ENCODE measurements at places on chromosomes 4 and X.

DNA sequence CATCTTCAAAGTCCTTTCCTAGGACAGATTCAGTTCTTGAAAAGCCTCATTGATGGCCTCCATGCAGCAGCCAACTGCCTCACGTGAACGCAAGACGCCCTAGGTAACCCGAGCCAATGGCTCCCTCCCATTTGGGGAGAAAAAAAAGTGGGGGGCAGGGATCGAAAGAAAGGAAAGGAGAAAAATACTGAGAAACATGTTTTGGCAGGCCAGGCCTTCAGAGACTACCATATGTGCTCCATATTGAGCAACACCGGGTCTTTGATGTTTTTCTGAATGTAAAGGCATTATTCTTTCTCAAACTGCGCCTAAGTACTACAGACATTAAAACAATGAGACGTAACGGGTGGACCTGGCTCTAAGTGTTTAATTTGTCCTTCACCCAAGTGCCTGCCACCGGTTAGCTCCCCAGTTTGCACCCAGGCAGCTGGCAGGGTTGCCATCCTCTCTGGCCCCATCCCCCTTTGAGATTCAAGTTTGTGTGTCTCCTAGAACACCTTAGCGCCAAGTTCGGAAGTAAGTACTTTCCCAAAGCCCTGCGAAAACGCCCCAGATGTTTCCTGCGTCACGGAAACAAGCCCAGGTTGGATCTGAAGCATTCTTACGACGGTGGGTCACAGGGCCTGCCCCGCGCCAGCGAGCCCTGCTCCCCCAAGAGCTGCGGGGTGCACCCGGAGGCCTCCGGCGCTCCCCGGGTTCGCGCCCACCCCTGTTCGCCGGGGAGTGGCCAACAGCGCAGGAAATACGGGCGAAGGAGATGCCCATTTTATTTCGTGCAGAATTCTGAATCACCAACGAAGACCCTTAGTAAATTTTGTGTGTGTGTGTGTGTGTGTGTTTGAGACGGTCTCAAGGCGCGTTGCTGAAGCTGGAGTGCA, 30.1 kb downstream of the HAND2 start:
- DNase-seq, result no peak

DNA sequence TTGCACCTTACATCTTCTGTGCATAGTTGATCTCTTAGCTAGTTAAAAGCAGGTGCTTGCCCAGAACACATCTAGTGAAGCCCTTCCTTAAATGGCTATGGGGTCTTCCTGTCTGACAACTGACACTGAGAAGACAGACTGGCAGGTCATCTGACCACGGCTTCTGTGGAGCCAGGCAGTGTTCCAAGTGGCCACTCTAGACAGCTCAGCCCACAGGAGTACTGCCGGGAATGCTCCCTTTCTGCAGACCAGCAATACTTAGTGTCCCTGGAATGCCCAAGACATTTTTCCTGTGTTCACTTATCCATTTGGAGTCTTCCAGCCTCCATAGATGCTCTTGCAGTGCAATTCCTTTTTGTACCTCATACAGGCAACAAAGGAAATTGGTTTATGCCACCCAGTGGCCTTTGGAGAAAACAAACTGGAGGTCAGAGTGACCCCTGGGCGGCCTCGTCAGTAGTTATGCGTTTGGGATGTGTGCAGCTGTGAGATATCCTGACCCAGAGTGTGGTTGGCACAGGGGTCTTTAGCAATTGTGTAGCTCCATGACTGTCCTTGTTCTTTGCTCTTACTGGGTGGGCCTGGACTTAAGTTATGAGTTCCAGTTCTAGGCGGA, 335.5 kb downstream of the ARHGAP10 start:
- DNase-seq, result no peak

- no peak for DNase-seq
These were observed 24.2 kb upstream of the PGRMC2 start for GRCh38 chr4:128311659-128312403.

DNA sequence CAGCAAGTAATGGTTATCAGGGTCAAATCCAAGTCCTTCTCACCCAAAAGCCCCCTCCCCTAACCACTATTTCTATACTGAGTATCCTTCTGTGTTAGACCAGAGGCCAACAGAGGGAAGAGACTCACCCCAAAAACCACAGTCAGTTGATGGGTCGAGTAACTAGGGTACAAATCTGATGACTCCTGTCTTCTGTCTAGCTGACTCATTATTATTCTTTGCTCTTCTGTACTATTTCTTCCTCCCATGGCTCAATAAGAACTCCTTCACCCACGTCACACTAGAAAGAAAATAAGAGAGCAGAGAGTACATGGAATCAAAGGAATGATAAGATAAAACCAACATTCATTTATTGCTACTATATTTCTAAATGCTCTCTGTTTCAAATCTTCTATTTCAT, 2.0 kb downstream of the RAB40A start:
- DNase-seq, result no peak

- DNase-seq, result no peak
These were observed 335 bp upstream of the CD38 start for GRCh38 chr4:15777697-15778288.

- DNase-seq, result no peak
These were observed at the start of gene STOX2 for GRCh38 chr4:183905081-183905592. STOX2 (plus strand) TSS chr4:183905307; CDS start chr4:183906791, 1,484 bp downstream.

DNA sequence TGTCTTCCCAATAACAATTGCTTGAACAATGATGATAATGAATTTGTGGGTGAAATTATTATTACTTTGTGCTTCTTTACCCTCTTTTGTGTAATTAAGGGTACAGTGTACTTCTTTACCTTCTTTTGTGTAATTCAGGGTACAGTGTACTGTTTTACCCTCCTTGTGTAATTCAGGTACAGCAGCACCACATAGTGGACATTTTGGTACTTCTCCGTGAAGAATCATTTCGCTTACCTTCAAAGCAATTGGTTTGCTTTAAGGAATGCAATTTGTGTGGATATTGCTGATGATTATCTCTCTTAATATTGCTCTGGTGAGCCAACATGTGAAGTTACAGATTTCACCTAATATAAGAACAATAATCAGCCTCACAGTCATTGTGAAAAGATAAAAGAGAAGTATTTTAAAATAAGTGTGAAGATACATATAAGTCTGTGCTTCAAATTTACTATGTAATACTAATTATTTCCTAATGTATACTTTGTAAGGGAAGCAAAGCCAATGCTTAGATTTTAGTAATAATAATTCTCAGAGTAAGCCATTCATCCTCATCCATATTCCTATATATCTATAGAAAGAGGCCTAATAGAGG, 27.2 kb upstream of the SEC24B start:
- DNase-seq, result no peak

DNA sequence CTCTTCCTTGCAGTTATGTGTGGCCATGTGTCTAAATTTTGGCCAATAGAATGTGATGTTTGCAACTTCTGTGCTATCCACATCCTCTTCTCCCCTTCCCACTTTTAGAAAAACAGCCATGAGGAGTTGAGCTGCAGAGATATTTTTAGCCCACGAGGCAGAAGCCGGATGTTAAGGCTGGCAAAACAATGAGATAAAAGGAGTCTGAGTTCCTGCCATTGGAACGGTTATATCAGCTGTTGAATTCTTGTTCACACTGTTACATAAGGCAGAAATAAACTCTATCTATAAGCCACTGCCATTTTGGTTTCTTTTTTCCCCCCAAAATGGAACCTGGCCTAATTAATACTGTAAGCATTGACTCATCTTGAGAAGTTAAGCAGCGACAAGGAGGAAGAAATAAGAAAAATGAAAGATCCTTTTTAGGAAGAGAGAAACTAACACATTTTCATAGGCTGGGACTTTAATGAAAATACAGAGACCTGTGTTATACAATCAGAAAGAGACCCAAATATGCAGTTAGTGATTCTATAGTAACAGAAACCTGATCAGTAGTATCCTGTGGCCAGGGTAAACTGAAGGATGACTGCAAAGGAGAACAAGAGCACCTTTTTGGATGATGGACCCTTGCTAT, 200.5 kb downstream of the INPP4B start:
- no peak for DNase-seq

DNA sequence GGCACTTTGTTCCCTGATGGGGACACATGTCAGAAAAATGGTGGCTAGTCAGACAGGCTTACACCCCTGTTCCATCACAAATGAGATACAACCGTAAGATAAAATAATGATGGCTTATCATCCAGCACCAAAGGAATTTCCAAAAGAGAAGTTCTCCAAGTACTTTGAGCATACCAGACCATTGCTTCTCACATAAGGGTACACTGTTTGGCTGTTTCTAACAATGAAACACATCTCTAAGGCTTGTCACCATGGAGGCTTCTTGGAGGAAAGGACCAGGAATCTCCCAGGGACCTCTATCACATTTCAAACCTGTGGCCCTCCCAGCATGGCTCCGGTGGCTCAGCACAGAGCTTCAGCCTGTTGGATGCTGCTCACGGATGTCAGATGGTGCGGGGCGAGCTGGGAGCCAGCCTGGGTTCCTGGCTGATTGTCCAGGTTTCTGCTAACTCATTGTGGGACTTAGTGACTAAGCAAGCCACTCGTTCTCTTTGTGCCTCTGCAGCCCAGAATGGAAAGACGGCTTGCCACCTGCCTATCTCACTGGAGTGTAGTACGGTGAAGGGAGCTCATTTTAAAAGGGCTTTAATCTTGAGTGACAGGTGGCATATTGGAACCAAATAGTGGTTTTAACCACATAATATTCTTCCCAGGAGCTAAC, 54.5 kb downstream of the FHDC1 start:
- no peak for DNase-seq

DNA sequence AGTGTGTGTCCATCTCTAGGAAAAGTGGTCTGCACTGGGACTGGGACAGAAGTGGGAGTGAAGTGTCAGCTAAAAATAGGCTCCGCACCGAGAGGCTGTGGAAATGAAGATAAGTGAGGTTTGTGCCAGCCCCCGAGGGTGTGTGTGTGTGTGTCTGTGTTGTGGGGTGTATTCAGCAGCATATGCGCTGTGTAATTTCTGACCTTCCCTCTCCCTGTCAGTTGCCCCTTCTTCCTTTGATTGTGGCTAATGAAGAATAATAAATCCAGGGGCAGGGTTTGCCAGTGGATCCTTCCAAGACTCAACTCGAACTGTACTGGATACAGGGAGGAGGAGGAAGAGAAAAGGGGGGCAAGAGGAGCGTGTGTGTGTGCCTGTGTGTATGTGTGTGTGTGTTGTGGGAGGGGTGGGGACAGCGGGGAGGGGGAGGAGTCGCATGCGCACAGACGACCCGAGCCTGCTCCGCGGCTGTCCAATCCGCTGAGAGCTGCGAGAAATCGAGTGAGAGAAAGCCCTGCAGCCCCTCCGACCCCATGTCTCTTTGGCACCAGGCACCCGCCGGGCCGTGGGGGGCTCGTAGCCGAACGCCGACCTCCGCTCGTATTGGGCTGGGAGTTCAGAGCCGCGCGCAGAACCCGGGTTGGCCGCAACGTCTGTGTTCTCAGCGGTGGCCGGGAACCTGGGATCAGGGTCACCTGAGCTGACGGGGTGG, 916 bp upstream of the POU4F2 start:
- DNase-seq, result no peak

DNA sequence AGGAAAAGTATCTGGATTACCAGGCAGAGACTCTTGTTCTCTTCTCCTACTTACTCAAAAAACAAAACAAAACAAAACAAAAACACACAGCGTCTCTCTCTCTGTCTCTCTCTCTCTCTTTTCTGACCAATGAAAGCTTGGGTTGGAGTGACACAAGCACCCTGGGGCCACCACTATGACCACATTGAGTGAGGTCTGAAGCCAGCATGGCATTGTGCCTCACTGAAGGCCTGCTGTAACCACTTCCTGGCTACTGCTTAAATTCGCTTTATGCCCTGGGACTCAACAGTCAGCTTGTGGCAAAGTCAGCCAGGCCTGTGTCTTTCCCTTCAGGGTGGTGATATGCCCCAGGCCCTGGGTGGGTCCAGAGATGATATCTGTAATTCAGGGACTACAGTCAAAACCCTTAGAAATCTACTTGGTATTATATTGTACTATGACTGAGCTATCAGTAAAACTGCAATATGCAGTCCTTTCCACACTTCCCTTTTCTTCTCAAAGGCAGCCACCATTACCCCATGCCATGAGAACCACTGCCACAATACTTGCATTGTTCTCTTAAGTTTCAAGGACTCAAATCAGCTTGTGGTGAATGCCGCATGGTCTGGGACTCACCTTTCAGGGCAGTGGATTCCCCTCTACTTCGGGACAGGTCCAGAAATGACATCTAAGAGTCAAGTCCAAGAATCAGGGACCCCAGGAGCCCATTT, 606.8 kb upstream of the KLHL4 start:
- no peak for DNase-seq

GRCh38 chrX:153571534-153571908, 27.4 kb downstream of the CCNQ start:
- DNase-seq, result no peak

GRCh38 chrX:9670136-9670814, 95.4 kb downstream of the GPR143 start:
- no peak for DNase-seq

DNA sequence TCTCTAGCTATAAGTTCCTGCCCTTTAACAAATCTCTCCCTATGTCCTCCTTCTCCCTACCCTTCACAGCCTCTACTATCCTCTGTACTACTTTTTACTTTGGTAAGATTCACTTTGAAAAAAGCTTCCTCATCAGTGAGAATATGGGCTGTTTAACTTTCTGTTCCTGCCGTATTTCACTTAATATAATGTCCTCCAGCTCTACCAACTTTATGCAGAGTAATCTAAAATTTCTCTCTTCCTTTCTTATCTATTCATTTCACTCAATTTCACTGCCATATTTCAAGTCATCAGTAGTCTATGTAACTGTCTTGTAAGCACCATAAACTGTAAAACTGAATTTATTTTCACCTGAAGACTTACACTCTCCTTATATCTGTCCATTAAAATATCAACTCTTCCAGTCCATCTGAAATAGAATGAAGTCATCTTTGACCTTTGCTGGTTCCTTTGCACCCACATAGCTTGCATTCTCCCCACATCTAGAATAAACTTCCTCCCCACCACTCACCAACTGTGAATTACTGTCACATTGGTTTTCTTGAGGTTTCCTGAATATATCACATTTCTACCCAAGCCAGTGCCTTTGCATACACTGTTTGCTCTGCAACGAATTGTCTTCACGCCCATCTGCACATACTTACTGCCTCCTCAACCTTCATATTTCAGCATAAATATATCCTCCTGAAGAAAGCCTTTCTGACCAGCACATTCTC, 54.6 kb downstream of the ARAP2 start:
- no peak for DNase-seq

DNA sequence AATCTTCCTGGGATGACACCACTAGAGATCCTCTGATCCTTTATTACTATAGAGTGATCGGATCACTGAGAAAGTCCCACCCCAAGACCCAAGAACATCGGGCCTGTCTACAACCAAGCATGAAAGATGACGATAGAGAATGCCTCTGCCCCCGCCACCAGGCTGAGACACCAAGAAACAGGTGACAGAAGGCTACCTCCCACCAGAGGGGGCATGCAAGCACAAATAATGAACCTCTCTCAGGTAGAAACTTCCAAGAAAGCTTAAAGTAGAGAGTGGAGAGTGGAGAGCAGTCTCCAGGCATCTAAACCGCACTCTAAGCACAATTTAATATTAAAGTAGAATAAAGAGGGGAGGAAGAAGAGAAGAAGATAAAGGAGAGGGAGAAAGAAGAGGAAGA, 402.6 kb downstream of the INPP4B start:
- DNase-seq, result no peak

GRCh38 chrX:9897761-9898161, 69.4 kb upstream of the CLDN34 start:
- DNase-seq, result no peak
